ENCODE measurements at places on chromosomes 7 and 10. TPM values are rescaled to one million over a fixed set of nuclear protein-coding genes. Genes with fewer than 3 reads are reported as not detected.

- DNase-seq: no peak
Observed at GRCh38 chr7:102988631-102989560, 76.1 kb downstream of the LRRC17 start.

DNA sequence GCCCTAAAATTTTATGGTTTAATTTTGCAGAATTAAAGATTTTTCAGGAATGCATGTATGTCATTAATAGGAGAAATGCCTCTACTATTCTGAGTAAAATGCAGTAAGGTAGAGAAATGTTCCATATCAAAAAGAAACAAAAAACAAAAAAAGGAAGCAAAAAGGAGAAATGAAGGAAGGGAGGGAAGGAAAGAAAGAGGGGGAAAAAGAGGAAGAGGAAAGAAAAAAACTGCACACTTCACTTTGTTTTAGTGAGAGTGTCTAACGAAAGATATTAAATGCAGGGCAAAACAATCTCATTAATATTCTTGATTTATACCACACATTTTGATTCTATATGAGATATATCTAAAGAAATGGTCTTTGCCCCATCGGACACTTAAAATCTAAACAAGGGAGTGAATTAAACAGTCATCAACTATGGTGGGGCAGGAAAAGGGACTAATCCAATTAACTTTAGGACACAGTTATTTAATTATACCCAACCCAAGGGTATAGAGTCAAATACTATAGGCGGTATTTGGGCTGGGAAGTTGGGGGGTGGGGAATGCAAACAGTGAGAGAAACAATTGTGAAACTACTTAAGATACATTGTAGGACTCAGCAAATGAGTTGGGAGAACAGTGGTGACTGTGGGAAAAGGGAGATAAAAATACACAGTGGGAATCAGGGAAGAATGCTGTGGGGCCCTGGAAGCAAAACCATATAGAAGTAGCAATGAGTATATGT is 27.0 kb downstream of the IMMP2L start:
- DNase-seq: no peak

DNA sequence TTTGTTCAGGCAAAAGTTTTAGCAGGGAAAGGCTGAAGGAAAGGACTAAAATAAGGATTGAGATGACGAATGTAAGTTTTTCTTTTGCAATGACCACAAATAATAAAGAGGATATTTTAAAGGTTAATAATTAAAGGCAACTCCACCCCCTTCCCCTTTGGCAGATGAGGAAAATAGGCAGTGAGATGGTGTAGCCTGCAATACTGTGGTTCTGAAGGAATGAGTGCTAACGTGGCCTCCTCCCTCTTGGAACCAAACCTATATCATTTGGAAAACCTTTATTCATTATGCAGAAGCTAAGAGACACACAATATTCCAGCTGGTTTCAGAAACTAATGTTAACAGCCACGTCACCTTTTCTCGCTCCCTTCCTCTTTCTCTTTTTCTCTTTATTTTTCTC is 70.9 kb upstream of the COL1A2 start:
- DNase-seq: no peak

Gene NAT16
- not detected for total RNA-seq

Gene BTBD16
- not detected for total RNA-seq

Gene GALNT11
- total RNA-seq: 57.8 TPM

Measured in dermis blood vessel endothelial cell (primary cell).